Head of caudate nucleus (tissue), 42 donors: ENCODE measurements at places on chromosomes 2 and 18.

DNA sequence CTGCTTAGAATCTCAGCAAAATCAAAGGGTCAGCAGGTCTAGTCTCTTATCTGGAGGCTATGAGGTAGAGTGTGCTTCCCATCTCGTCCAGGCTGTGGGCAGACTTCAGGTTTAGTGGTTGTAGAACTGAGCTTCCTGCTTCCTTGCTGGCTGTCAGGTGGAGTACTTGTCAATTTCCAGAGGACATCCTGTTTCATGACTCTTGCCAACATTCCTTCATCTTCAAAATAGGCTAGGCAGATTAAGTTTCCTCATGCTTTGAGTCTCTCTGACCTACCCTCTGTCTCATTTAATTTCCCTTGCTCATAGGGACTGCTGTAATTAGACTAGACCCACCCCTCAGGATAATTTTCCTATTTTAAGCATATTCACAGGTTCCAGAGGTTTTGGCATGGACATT, 562.6 kb downstream of the SPAG16 start:
- DNase-seq, result no peak

GRCh38 chr2:22454826-22455485, 930.0 kb upstream of the KLHL29 start:
- DNase-seq, result no peak

GRCh38 chr18:74534150-74534969, at the start of gene CNDP1:
Gene CNDP1, plus strand, starts transcription at chr18:74534500. Its CDS starts 168 bp downstream, at chr18:74534668.
- DNase-seq, result peak; percentile 88

- DNase-seq, result no peak
Measured at GRCh38 chr2:218888341-218888740, 7.7 kb downstream of the WNT10A start.

DNA sequence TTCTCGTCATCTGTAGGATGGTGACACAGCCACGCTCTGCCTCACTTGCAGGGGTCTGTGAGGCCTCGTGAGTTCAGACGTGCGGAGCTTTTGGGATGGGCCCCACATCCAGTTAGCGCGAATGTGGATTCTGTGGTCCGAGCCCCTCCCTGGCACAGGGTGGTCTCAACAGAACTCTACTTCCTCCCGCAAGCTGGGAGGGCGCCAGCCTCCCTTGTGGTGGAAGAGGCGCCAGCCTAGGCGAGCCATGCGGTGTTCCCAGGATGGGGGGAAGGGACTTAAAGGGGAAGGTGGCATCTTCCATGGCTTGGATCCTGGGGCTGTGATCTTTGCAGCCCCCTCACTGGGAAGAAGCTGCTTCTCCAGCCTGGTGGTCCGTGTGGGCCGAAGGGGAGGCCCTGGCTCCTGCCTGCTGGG, 1.4 kb downstream of the SNORC start:
- DNase-seq, result no peak

DNA sequence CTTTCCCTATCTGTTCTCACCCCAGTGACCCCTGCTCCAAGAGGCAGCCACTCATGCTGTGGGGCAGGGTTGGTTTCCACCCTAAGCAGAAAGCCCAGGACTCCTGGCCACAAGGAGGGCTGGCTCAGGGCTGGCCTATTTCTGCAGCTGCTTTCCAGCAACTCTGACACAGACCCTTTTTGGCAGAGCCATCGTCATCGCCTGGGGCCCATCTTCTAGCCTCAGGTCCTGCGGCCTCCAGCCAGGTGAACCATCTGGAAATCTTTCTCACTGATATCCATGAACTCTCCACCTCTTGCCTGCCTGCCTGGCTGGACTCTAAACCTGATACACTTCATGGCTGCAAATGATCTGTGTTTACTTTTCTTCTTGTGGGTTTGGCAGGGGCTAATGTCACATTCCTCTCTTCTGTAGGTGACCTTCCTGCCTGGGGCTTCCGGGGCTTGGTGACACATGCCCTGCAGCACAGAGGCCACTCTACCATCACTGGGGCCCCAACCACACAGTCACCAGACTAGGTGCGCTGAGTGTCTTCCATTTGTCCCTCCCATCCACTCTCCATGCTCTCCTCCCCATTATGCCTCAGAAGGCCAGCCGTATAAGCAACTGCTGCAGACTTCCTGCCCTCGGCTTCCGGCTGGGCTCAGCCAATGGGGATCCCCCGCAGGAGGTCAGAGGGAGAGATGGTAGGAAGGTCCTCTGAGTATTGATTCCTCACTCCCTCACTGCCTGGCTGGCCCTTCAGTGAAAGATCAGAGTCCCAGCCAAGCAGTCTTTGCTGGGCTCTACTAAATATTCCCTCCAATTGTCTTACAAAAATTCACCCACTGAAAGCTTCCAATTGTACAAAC, 9.7 kb upstream of the COPS8 start:
- DNase-seq, result no peak

- DNase-seq, result no peak
Measured at GRCh38 chr2:136362676-136363390, 244.9 kb upstream of the CXCR4 start.

- no peak for DNase-seq
Measured at GRCh38 chr2:31222071-31222470, 4.8 kb upstream of the CAPN14 start.

- no peak for DNase-seq
Measured at GRCh38 chr2:86068136-86068588, 37.5 kb downstream of the POLR1A start.

GRCh38 chr2:84850471-84850870, 30.4 kb downstream of the TRABD2A start:
- DNase-seq, result no peak
